HT1080 (cell line): ENCODE measurements at places on chromosomes 7 and 10. TPM values are rescaled to one million over a fixed set of nuclear protein-coding genes. Genes with fewer than 3 reads are reported as not detected.

Gene COL26A1
- total RNA-seq: 0.02 TPM in 1 of 2 replicates, not detected in the other

DNA sequence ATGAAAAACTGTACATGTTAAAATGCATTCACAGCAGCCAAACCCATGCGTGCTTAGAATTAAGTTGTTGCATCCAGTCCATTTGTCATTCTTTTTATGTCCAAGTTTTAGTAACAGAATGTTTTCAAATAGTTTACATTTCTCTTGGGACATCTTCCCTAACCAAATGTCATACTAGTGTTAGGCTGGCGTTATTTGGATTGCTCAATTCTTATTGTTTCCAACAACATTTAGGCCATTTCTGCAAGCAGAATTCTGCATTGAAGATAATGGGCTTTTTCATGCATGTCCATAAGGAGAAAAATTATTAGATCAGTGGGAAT, 203.0 kb downstream of the HIBADH start:
- no peak for DNase-seq

DNA sequence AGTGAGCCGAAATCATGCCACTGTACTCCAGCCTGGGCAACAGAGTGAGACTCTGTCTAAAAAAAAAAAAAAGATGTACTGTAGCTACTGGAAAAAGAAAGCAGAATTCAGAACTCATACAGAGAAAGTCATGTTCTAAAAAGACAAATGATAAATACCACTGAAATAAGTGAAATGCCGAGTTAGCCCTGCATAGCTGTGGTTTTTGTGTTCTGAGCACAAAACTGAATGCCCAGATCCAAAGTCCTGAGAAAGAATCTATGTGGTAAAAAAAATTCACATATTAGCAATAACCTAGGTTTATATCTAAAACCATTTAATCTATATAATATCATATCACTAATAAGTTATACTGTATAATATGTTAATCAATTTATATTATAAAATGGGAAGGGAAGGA, 29.3 kb upstream of the HECW1 start:
- no peak for DNase-seq

Gene AOC1
- total RNA-seq: not detected in 2 replicates

DNA sequence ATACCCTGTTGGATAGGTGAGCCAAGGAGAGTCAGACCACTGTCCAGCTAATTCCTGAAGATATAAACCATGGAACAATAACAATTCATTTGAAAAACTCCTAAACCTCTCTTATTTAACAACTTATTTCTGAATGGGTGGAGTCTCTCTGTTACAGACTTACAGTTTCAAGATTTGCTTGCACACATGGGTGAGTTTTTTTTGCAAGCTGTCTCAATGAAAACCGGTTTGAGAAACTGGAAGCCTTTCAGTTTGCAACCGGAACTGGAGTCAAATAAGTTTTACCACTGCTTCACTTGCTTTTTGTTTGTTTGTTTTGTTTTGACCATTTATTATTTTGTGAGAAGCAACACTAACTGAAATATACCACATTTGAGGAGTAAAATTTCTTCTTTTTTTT, 243.8 kb downstream of the MTERF1 start:
- DNase-seq: no peak

GRCh38 chr7:110418659-110419280, 672.2 kb upstream of the LRRN3 start:
- DNase-seq: no peak

Gene FEZF1
- not detected in 2 replicates for total RNA-seq

- peak; percentile 39 for DNase-seq
Observed at GRCh38 chr7:132295175-132295574, 281.1 kb downstream of the PLXNA4 start.

GRCh38 chr10:52257692-52258075, 56.4 kb upstream of the DKK1 start:
- no peak for DNase-seq

GRCh38 chr7:104629408-104629807, 301.0 kb downstream of the LHFPL3 start:
- no peak for DNase-seq

Gene SOSTDC1
- total RNA-seq: not detected in 2 replicates

DNA sequence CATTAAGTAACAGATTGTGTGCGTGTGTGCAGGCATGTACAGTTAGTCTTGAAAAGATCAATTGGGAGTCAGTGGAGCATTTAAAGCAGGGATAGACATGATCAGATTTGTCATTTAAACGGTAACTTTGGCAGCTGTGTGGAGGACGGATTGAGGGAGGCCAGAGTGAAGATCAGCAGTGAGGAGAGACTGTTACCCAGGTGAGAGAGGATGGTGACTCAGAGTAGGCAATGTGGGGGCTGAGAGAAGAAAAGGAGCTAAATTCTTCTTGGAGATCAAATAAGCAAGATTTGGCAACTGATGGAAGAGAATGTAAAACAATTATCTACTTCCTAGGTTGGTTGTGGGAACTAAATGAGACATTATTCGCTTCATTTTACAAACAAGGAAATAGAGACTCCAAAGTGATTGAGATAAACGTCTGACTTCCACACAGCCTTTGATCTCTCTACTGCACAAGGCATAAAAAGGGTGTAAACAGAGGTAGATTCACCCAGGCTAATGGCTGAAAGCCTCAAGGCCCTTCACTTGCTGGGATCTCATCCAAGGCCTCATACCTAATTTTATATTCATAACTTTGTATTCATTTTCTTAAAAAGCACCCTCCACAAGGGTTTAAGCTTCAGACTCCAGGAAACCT, 665.1 kb upstream of the GALNT17 start:
- DNase-seq: no peak

Gene ADAM22
- total RNA-seq: 5.9 and 7.0 TPM in 2 replicates

Gene INHBA
- total RNA-seq: 1.1 and 1.7 TPM in 2 replicates

- DNase-seq: no peak
Observed at GRCh38 chr7:142006577-142006976, 10.9 kb downstream of the MGAM start.

Gene AKR1C8
- not detected in 2 replicates for total RNA-seq

GRCh38 chr7:4787541-4787940, 12.1 kb downstream of the AP5Z1 start:
- no peak for DNase-seq
